ENCODE measurements at places on chromosomes 13 and 19. TPM values are rescaled to one million over a fixed set of nuclear protein-coding genes. Genes with fewer than 3 reads are reported as not detected.
A peak's percentile ranks its signal among the peaks of the same experiment; 100 is the strongest.

Gene EMC10
- polyA plus RNA-seq, result 54.4 TPM

Gene CBARP
- not detected for polyA plus RNA-seq

- H3K4me1 ChIP-seq, result no peaks in the 10 kb centered on the region
- no peaks in the 10 kb centered on the region for H3K27me3 ChIP-seq
- H3K36me3 ChIP-seq, result peaks cover 58% of the 10 kb centered on the region
- no peak for DNase-seq
- H3K27ac ChIP-seq, result no peak overlapping the region
- no peak overlapping the region for H3K4me3 ChIP-seq
Measured at GRCh38 chr19:7971553-7972520, 28.4 kb upstream of the TIMM44 start.

Gene SMAD9
- polyA plus RNA-seq, result not detected

- no peaks in the 10 kb centered on the region for H3K36me3 ChIP-seq
- H3K27me3 ChIP-seq, result no peaks in the 10 kb centered on the region
- H3K4me3 ChIP-seq, result no peak overlapping the region
- no peaks in the 10 kb centered on the region for H3K4me1 ChIP-seq
Measured at GRCh38 chr13:84655677-84656076, 773.4 kb upstream of the SLITRK1 start.

- H3K27ac ChIP-seq, result no peak overlapping the region
- no peaks in the 10 kb centered on the region for H3K27me3 ChIP-seq
- no peak for DNase-seq
- no peaks in the 10 kb centered on the region for H3K36me3 ChIP-seq
Measured at GRCh38 chr13:80906860-80907259, 565.9 kb upstream of the SPRY2 start.

DNA sequence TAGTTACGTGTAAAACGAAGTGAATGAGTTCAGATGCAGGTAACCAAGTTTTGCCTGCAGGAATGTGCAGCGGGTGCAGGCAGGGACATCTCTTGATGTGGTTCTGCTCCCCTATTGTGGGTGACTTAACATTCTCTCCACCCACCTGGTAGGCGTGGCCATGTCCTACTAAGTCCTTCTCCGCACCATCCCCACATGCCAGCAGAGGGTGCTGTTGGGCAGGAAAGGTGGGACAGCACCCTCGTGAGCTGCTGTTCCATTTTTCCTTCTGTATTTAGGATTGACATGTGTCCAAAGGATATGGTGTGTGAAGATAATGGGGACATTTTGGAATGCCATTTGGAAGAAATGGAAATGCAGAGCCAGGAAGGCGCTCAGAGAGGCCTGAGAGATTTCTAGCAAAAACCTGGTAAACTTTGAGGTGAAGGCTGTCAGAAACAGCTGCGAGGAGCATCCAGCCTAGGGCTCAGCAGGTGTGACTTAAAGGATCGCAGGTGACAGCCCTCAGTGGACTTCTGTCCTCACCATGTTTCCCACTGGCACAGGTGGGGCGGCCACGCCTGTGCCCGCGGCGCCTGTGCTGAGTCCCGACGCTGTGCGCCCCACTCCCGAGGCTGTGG, 26.2 kb upstream of the MCF2L start:
- peak overlapping the region; percentile 55 for H3K4me3 ChIP-seq
- peaks cover 14% of the 10 kb centered on the region for H3K4me1 ChIP-seq
- H3K27me3 ChIP-seq, result peaks cover 14% of the 10 kb centered on the region
- H3K27ac ChIP-seq, result no peak overlapping the region
- no peaks in the 10 kb centered on the region for H3K36me3 ChIP-seq
- peak; percentile 93 for DNase-seq
